ENCODE measurements at places on chromosomes 11 and 22. TPM values are rescaled to one million over a fixed set of nuclear protein-coding genes. Genes with fewer than 3 reads are reported as not detected.

Gene C1QTNF4
- not detected for total RNA-seq

Gene GNG3
- total RNA-seq = not detected

Gene DTX4
- 0.21 TPM for total RNA-seq

Gene CENATAC
- 45.4 TPM for total RNA-seq

Gene VSTM5
- total RNA-seq = not detected

Gene AP1B1
- 48.6 TPM for total RNA-seq

Gene APOBEC3A
- total RNA-seq = not detected

Gene SLC7A4
- total RNA-seq = not detected

Gene DLG2
- 4.2 TPM for total RNA-seq
